ENCODE measurements at places on chromosomes 5 and 9. TPM values are rescaled to one million over a fixed set of nuclear protein-coding genes. Genes with fewer than 3 reads are reported as not detected.

The ANKRD31 gene
- 0.13 TPM for total RNA-seq

The OLFM1 gene
- 0.44 TPM for total RNA-seq

The PPP3R2 gene
- not detected for total RNA-seq

The PDE6A gene
- total RNA-seq: not detected

The RUSC2 gene
- total RNA-seq: 22.1 TPM

The DMRT3 gene
- not detected for total RNA-seq

The PCA3 gene
- 0.26 TPM for total RNA-seq

The GKAP1 gene
- total RNA-seq: 0.26 TPM

The EMB gene
- total RNA-seq: 6.9 TPM

The CEP78 gene
- 7.9 TPM for total RNA-seq

The SPINK13 gene
- not detected for total RNA-seq

The ARSI gene
- total RNA-seq: 0.19 TPM

The FOXD4 gene
- 0.06 TPM for total RNA-seq

The TTC23L gene
- total RNA-seq: 0.31 TPM

The PROB1 gene
- 0.40 TPM for total RNA-seq

The AQP7 gene
- 1.8 TPM for total RNA-seq

The SEMA5A gene
- total RNA-seq: 47.5 TPM

The CNTNAP3B gene
- 25.0 TPM for total RNA-seq

The AGTPBP1 gene
- 22.3 TPM for total RNA-seq

The RAPGEF1 gene
- total RNA-seq: 16.5 TPM

The BHMT gene
- total RNA-seq: not detected

The MRPS30 gene
- total RNA-seq: 53.7 TPM

The ENTPD2 gene
- not detected for total RNA-seq

The PCDHAC1 gene
- 0.06 TPM for total RNA-seq

The GABRG2 gene
- not detected for total RNA-seq

The NPR2 gene
- 34.6 TPM for total RNA-seq

The SLC36A3 gene
- total RNA-seq: not detected

The PCDHA12 gene
- 0.06 TPM for total RNA-seq

The LAMC3 gene
- 0.12 TPM for total RNA-seq

The CDO1 gene
- 7.4 TPM for total RNA-seq

The FGF1 gene
- total RNA-seq: 8.5 TPM

The LRRC70 gene
- 1.3 TPM for total RNA-seq

The FAM53C gene
- 21.4 TPM for total RNA-seq

The ZCCHC7 gene
- total RNA-seq: 21.3 TPM

The HAVCR2 gene
- total RNA-seq: 0.26 TPM

The FGFR4 gene
- total RNA-seq: 0.66 TPM

The HSPA4 gene
- total RNA-seq: 122 TPM

The LTC4S gene
- 6.1 TPM for total RNA-seq

The NME5 gene
- total RNA-seq: 5.0 TPM

The ANKRD55 gene
- not detected for total RNA-seq

The HTR4 gene
- 5.7 TPM for total RNA-seq

The CDC37L1 gene
- 18.5 TPM for total RNA-seq

The DRD1 gene
- total RNA-seq: 0.53 TPM

The HCN1 gene
- total RNA-seq: not detected

The RANBP3L gene
- 0.31 TPM for total RNA-seq

The TAF11L5 gene
- total RNA-seq: not detected

The GNA14 gene
- 4.4 TPM for total RNA-seq

The BTNL8 gene
- total RNA-seq: not detected

The CREB3 gene
- 79.8 TPM for total RNA-seq
